ENCODE measurements at places on chromosomes 6 and 20.
A peak's percentile ranks its signal among the peaks of the same experiment; 100 is the strongest.

GRCh38 chr6:160224639-160225237, 33.9 kb downstream of the SLC22A2 start:
- DNase-seq: no peak

GRCh38 chr6:53894091-53894490, 99.3 kb downstream of the LRRC1 start:
- no peak for DNase-seq

DNA sequence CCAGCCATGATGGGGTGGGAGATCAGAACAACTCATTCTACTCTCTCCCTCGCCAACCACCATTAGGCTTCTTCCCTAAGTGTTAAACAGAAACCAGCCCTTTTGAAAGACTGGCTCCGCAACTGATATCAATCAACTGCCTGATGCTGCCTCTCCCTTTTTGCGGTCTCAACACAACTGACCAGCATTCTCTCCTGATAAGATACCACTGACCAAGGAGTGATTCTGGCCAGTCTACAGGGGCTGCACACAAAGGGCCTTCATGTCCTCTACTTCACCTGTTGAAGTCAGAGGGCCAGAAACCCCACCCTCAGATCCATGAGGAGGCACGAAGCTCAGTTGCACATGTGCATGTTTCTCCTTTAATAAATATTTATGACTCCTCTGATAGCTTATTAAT, 145.1 kb downstream of the CD24 start:
- no peak for DNase-seq

DNA sequence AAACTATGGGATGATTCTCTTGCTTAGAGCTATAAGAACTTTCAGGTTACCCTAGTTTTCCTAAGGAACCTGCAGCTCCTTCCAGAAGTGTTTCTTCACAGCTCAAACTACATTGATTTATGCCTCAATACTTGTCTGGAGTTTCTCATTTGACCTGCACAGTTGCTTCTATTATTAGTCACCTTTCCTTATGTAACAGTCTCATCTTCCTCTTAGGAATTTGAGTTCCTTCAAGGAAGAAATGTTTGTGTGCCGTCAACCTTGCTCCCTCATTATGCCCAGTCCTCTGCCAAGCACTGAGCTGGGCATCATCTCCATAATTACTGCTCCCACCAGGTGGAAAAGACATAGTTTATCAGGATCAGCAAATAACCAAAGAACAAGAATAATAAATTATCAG, 466.4 kb downstream of the PKHD1 start:
- no peak for DNase-seq

GRCh38 chr20:40895182-40895581, 133.4 kb upstream of the TOP1 start:
- DNase-seq: no peak

GRCh38 chr6:117547688-117548621, 54.4 kb downstream of the GOPC start:
- DNase-seq: no peak

GRCh38 chr6:33758815-33759216, 12.1 kb upstream of the IP6K3 start:
- DNase-seq: no peak

- no peak for DNase-seq
Observed at GRCh38 chr6:150932996-150933395, 67.5 kb downstream of the MTHFD1L start.

DNA sequence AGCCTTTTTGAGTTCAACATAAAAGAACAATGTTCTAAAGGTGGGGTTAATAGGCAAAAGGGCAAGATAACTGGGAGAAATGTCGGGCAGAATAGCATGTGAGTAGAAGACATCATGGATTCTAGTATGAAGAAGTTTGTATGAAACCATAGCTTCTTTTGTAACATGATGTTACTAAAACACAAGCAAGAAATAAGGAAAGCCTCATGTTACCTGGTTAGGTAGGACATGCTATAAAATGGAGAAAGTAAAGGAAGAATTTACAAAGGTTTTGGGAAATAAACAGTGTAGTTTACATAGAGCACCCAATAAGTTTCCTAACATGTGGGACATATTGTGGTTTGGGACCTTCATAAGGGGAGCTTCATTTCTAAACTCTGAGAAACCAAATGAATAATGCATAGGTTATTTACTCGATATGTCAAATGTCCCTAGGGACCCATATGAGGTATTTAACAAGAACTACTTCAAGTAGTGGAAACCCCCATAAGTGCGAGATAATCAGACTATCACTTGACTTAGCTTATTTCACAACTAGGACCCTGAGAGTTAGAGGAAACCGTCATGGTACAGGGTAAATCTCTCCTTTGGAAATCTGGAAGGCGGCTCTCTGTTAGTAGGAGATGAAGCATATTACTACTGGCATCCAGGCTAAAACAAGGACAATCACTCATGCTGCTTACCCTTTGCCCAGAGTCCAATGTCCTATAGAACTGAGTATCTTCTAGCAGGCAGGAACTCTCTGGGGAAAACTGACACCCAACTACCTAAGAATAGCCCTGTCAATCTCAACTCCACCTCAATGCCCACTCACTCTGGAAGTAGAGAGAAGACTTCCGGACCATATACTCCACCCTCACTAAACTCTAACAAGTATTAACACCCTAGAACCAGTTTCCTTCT, 57.5 kb downstream of the ILRUN start:
- DNase-seq: no peak

GRCh38 chr20:37449276-37449675, 71.8 kb upstream of the NNAT start:
- no peak for DNase-seq

- no peak for DNase-seq
Observed at GRCh38 chr6:132865364-132865763, 51.0 kb downstream of the RPS12 start.

- no peak for DNase-seq
Observed at GRCh38 chr6:113920663-113921267, 50.2 kb downstream of the HDAC2 start.

DNA sequence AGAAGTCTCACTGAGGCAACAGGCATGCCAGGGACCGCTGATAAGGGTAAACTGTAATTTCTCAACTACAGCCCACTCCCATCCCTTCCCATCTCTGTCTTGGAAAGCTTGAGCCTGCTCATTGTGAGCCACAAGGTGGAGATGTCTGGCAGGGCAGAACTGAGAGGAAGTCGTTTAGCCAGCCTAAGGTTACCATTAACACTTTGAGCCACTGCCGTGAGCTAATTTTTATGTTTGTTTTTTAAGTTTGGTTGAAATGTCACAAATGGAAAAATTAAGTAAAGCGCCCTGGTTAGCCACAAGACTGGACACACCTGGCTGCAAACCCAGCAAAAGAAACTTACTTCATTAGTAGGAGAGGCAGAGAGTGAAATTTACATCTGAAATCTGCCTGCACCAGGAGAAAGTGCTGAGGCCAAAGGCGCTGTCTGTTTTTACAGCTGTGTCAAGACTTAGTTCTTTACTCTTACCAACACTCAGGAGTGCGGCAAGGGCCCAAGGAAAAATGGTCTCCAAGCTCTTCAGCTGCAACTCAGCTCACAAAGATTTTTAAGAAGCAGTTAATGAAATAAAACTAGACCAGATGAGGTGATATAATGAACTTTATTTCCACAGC, 50.0 kb upstream of the FAM83C start:
- no peak for DNase-seq

- DNase-seq: no peak
Observed at GRCh38 chr6:108052706-108053105, 21.8 kb downstream of the OSTM1 start.

GRCh38 chr6:19536838-19537237, 300.3 kb upstream of the ID4 start:
- no peak for DNase-seq

DNA sequence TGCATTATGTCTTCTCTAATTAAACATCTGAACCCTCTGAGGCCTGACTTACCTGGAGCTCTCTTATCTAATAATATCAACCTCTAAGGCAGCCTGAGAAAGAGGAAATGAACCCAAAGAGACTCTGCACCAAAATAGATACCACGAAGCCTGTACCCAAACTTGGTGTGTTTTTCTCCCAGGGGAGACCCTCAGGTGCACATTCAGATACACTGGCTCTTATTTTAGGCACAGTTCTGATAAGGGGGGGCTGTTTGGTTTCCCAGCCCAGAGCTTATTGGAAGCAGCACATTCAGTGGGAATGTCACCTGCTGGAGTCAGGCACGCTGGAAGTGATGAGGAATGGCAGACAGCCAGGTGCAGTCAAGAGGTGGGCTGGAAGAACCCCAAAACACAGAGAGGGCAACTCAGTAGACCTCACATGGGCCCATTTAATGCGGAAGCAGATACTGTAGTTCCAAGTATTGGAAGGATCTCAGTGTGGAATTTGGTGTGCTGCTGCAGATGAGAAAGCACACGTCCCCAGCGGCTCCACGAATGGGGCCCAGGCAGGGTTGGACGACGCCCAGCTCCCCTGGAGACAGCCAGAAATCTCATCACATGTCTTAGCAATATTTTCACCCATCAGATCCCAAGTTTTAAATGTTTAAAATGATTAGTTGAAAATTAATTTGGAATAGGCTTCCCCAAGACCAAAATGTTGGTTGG, 9.7 kb upstream of the CCR6 start:
- DNase-seq: no peak

DNA sequence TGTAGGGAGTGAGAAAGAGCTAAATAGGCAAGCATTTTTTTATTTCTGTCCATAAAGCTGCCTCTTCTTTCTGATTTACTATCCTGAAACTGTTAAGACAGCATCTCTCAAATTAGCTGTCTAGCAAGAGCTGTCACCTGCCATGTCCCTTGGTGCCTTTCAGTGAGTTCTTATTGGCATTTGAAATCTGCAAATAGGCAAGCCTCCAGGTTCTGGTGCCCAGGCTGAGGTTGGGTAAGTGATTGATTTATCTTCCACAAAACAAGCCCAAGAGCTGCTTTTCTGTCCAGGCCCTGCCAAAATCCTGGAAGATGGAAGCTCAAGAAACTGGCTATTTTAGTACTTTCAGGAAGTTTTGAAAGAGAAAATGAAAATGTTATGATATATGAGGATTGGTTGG, 22.4 kb downstream of the MANEA start:
- no peak for DNase-seq

DNA sequence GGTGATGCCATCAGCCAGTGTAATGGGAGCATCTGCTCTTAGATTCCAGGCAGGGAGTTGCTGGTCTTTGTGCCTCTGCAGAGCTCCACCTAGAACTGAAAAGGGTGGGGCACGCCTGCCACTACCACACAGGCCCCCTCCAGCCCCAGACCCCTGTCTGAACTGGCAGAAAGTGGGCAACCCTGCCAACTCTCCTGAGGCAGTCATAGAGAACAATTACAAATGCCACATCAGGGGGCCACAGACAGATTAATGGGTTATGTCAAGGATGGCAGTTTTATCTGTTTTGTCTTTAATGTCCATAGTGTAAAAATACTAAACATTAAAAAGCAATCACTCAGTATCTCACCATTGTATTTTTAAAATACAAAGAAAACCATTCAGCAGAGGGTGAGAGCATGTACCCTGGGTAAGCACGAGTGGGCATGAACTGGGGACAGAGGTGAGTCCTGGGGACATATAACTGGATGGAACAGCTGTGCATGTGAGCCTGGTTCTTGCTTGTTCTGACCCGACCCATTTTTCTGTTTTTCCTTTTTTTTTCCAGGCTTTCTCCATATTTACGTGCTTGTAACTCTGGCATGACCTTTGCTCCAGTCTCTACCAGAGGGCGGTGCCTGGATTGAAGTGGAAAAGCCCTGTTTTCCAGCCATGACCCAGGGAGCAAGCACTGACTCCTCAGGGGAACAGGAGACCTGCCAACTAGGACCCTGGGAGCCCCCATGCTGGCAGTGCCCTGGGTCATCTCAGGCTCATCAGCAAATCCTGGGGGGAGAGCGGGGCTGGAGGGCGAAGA, 8.2 kb downstream of the TRAF3IP2 start:
- DNase-seq: no peak

DNA sequence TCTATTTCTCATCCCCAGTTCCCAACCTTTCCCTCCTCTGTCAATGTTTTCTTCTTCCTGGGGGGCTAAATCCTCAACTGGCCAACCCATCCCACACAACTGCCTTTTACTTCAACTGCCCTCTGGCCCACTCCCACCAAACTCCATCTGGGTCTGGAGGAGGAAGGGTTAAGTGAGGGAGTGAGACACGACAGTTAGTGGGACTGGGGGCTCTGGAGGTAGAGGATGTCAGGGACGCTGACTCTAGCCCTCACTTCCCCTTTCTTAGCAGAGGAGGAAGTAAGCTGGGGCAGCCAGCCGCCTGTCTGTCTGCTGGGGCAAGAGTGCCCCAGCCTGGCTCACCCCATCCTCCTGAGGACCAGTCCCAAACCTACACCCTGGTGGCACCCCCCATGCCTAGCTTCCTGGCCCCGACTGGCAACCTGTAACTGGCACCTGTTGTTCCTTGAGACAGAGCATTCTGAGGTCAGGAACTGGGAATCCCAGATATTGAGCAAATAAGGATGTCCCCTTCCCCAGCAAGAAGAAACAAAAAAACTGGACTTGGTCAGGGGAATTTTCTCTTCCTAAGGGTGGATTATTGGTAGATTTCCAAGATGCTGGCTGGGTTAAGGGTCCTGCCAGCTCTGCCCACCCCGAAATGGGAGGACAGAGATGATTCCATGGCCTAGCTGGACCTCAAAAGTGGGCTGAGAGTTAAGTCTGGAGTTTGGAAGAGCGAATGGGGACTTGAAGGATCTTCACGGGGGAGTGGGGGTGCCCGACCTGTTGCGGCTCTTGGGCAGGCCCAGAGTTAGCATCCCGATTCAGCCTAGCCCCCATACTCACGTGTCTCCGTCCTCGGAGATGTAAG, 971 bp downstream of the NFKBIE start:
- no peak for DNase-seq

DNA sequence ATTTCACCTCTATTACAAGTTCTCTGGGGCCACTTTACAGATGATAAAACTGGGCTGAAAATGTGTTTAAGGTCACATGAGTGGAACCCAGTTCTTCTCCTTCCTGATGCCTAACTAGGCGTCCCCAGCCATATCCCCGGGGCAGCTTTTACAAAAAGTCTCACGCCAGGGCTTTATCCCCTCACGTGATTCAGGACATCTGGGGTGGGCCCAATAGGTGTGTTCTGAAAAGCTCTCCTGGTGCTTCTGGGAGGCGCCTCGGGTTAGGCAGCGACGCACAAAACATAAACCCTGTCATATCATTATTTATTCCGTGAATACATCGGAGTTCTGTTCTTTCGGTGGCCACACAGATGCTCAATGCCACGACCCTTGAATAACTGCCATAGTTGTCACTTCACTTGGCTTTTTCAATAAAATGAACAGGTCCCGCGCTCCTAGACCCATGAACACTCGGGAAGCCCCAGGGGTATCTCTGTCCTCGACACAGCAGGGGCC, 32.1 kb downstream of the SF3B5 start:
- DNase-seq: no peak

DNA sequence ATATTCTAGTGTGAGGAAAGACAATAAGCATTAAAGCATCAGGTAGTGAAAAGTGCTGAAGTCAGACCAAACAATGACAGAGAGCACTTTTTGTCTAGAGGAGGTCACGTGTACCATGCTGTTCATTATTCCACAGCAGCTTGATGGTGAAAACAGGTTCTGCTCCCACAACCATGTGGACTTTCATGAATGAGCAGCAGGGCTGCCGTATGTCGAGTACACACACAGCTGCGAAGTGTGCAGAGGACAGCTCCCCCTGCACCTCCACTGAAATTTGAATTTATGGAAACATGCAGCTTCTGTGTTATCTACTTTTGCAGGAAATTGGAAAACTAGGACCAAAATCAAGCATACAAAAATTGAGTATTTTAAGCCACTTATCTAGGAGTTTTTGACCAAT, 85.3 kb downstream of the MAP7 start:
- peak; percentile 56 for DNase-seq

GRCh38 chr20:58267389-58268215, 39.1 kb upstream of the ANKRD60 start:
- DNase-seq: no peak

- no peak for DNase-seq
Observed at GRCh38 chr6:6246544-6246943, 73.9 kb downstream of the F13A1 start.

Data from hippocampal formation (tissue), 2 donors.